ENCODE measurements at places on chromosomes 13 and 19. TPM values are rescaled to one million over a fixed set of nuclear protein-coding genes. Genes with fewer than 3 reads are reported as not detected.

Gene FGF22
- not detected for total RNA-seq

Gene CPB2
- not detected for total RNA-seq

Gene DGKH
- 19.7 TPM for total RNA-seq

Gene RYR1
- 20.4 TPM for total RNA-seq

Gene LILRB1
- total RNA-seq, result 0.71 TPM

Gene MYH14
- 29.9 TPM for total RNA-seq

Gene SCEL
- 8.4 TPM for total RNA-seq
